Foreskin melanocyte (primary cell): ENCODE measurements at places on chromosomes 3 and 15.

- no peak for DNase-seq
Measured at GRCh38 chr3:113183748-113184661, 27.4 kb upstream of the BOC start.

DNA sequence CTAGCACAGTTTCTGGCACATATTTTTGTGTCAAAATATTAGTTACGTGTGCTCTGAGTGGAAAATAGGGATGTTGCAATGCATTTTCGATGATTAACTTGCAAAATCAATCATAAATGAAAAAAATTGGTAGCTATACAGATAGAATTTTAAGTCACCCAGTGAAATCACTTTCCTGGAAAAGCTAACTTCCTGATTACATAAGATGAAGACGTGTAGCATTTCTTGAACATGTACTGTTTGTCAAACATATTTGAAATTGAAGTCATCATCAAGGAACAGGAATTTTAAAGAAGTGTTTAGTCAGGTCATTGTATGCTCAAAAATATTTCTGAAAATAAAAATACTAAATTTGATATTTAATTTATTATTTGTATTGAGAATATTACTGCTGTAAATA, 977.7 kb downstream of the PLOD2 start:
- no peak for DNase-seq

GRCh38 chr3:56812754-56813652, 11.3 kb upstream of the ARHGEF3 start:
- DNase-seq, result no peak

GRCh38 chr15:73926219-73927002, at the start of gene LOXL1:
LOXL1 (plus strand) TSS chr15:73926462; CDS start chr15:73926784, 322 bp downstream.
- peak; percentile 24 for DNase-seq

GRCh38 chr3:189848395-189849040, 217.3 kb downstream of the TP63 start:
- no peak for DNase-seq

DNA sequence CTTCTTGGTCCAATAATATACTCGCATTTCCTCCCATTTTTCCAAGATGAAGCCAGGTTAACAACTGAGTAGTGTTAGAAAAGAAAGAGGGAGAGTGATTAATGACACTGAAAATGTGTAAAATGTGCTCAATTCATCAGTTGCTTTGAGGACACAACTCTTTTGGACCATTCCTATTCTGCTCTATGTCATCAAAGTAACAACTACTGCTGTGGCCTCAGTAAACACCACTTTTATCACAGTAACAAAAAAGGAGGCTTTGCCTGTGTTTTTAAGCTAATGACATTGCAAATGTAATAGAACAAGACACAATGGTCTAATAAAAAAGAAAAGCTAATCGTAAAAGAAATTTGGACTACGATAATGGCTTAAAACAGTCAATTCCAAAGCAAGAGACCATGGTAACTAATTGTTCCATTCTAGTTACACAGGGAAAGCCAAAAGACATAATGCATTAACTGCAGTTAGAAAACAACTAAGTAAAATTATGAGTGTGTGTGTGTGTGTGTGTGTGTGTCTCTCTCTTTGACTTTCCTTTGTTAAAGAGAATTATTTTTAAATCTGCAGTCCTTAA, 221.1 kb downstream of the MAGI1 start:
- DNase-seq, result no peak

DNA sequence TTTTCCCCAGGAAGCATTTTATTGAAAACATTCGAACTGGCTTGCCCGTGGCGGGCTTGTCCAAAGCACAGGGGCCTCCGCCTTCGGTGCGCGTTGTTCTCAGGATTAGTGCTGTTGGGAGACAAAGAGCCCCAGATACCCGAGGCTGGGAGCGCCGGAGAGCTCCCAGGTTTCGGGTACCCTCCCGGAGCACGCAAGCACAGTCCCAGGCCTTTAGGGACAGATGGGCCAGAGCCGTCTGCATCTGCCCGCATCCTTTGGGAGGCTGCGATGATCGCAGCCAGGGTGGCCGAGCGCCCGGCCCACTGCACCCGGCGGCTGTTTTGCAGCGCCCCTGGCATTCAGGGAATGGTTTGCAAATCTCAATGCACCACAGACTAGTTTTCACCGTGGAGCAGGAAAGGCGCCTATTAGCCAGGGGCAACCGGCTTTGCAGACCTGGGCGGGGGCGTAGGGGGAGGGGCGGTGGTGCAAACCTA, 5.0 kb upstream of the FEZF2 start:
- no peak for DNase-seq

DNA sequence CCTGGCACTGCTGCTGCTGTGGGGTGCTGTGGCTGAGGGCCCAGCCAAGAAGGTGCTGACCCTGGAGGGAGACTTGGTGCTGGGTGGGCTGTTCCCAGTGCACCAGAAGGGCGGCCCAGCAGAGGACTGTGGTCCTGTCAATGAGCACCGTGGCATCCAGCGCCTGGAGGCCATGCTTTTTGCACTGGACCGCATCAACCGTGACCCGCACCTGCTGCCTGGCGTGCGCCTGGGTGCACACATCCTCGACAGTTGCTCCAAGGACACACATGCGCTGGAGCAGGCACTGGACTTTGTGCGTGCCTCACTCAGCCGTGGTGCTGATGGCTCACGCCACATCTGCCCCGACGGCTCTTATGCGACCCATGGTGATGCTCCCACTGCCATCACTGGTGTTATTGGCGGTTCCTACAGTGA, 2.1 kb downstream of the GRM2 start:
- no peak for DNase-seq

DNA sequence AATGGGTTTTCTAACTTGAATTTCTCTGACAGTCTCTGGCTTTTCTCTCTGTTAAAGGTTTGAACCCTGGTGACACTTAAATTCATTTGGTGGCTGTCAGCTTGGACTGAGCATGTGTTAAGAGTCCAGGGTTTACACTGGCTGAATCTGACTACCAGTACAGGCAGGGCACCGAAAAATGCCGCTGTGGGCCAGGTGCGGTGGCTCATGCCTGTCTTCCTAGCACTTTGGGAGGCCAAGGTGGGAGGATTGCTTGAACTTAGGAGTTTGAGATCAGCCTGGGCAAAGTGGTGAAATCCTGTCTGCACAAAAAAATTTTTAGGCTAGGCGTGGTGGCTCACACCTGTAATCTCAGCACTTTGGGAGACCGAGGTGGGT, 1.8 kb downstream of the MANF start:
- no peak for DNase-seq

DNA sequence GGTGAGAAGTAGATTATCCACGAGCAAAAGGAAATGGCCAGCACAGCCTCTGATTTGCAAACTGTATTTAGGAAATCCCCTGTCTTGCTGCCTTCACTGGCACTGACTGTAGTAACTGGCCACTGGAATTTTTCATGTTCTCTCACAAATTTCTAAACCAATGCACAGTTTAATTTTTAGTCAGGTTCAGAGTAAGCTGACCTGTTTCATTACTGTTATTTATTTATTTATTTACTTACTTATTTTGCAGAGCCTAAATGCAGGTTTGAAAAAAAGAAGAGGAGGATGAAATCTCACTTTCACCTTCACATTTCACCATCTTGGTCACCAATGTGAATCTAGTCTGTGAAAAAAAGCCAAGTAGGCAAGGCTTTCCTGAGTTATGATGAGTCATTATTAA, 291.0 kb downstream of the PLOD2 start:
- DNase-seq, result no peak

- no peak for DNase-seq
Measured at GRCh38 chr15:48393645-48394506, 62.6 kb downstream of the DUT start.

- DNase-seq, result peak; percentile 97
Measured at GRCh38 chr15:33068007-33068481, 126.5 kb downstream of the FMN1 start.

GRCh38 chr15:86375733-86376280, 296.1 kb downstream of the AGBL1 start:
- DNase-seq, result no peak

- DNase-seq, result no peak
Measured at GRCh38 chr3:172256101-172256734, 192.0 kb downstream of the GHSR start.

- DNase-seq, result no peak
Measured at GRCh38 chr15:26656080-26656479, 116.8 kb downstream of the GABRB3 start.

DNA sequence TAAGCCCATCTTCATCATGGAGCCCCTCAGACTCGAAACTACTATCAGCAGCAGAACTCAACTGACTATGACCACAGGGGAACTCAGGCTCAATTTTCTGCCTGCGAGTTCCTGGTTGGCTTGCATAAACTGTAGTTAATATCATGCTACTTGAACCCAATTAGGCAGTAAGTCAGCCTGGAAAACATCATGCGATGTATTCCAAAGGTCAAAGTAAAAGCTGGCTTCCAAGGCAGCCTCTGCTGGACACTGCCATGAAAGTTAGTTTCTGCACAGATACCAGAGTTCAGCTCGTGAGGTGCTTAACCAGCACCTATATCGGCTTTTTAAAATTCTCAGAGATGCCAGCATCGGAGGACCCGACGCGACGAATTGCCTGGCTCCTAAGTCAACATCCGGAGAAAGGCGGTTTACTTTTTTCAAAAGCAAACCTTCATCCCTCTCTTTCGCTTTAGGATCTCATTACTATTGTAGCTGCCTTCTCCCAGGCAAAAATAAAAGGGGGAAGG, 3.8 kb downstream of the ANP32A start:
- DNase-seq, result no peak

DNA sequence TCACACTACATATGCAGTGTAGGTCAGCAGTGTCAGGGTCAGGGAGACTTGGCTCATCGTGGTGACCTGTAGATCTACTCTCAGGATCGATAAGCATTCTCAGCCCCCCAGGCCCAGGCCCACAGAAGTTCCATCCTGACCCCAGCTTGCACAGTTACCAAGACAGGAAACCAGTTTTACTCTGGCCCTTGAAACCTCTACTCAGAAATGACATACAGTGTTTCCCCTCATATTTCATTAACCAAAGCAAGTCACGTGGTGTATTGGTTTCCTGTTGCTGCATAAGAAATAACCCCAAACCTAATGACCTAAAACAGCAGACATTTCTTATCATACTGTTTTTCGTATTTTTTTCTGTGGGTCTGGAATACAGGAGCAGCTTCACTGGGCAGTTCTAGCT, 242.2 kb downstream of the SLCO3A1 start:
- DNase-seq, result no peak

DNA sequence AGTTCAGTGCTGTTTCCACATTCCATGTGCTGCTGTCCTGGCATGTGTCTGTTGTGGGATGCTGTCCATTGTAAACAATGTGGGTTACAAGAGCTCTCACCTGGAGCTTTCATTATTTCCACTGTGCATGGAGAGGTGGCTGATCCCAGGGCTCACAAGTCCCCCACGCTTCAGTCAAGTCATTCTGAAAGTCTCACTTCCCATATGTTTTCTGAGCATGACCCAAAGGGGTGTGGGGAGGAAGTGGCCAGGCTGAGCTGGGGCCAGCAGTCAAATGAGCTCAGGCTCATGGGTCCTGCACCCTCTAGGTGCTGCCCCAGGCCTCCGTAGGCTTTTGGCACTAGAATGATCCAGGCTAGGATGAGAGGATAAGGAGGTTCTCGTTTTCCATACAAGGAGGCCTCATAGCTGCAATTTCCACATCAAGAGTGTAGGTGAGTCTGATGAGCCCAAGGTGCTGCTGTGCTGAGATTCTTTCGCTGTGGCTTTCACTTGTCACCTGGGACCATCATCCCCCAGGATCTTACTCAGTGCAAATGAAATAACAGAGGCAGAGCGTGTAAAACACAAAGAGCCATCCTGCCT, 22.0 kb downstream of the STARD5 start:
- no peak for DNase-seq

GRCh38 chr15:39672666-39673065, 91.8 kb downstream of the THBS1 start:
- DNase-seq, result no peak

DNA sequence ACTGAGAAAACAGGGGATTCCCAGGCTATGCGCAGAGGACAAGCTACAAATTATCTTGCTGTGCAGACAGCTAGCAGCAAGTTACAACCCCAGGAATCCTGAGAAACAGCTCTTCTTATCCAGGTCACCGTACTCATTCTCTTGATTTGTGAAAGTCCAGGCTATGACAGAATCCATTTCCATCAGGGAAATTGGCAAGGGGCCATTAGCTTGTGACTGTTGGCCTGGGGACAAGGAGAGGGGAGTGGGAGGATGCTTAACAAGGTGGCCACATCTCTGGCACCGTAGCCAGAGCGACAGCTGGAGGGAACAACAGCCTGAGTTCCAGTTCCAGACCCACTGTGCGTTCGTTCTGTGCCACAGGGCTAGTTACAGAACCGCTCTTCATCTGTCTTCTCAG, 44.9 kb upstream of the PLXNA1 start:
- no peak for DNase-seq

GRCh38 chr3:157145606-157146322, 14.2 kb downstream of the CCNL1 start:
- no peak for DNase-seq

- no peak for DNase-seq
Measured at GRCh38 chr3:38141173-38141951, 2.9 kb downstream of the MYD88 start.

GRCh38 chr3:139320551-139321309, 23.1 kb upstream of the MRPS22 start:
- DNase-seq, result no peak

GRCh38 chr15:91369823-91370222, 269.8 kb downstream of the SV2B start:
- no peak for DNase-seq

GRCh38 chr3:187319699-187320302, 28.3 kb upstream of the MASP1 start:
- DNase-seq, result peak; percentile 76

DNA sequence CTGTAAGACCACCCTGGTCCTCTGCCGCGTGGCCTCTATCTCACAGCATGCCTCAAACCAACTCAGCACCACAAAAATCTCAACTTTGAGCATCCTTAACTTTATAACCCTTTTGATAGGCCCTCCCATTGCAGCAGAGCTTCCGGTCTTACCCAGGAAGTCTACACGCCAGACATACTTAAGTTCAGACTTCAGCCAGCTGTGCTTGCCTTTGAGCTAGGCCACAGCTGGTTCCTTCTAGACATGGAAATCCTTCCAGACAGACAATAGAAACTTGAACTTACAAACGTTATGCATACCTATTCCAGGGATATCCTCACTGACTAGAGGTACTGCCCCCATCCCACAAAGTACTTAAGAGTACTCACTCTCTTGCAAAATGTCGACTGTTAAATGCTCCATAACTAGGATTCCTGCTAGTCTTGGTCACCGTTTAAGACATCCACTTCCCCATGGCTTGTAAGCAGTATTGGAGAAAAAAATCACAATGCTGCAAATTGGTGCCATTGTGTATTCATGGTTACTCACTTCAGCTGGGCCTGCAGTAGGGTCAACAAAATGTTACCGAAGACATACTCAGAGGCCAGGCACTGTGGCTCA, 183.5 kb downstream of the TBL1XR1 start:
- DNase-seq, result no peak
